Eye (tissue), 1 donor: ENCODE measurements at places on chromosomes 2 and 18.
A peak's percentile ranks its signal among the peaks of the same experiment; 100 is the strongest.

DNA sequence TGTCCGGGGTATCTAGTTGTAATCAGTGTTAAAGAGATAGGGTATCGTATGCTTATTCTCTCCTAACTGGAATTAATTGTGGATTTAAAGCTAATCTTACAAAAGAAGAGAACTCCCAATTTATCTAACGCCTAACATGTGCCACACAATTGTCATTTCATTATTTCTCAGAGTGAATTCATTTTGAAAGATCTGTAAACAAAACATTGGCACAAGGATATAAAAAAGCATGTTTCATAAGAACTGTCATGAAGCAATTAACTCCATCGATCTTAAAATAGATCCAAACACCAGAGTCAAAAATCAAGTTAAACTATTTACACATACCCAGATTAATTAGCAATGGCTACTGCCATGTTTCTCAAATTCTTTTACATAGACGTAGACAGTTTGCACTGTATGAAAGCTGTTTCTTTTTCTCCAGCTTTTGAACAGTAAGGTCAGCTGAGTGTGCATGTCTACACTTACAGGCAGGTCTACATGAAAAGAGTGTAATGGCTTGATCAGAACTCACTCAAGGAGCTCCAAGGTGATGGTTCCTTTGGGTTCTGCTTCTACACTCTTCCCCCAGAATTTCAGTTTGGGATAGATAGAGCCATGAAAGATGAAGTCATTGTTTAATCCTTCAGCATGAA, 38.8 kb downstream of the CABYR start:
- DNase-seq, result no peak

- DNase-seq, result no peak
Measured at GRCh38 chr18:68991286-68991685, 193.4 kb downstream of the CCDC102B start.

GRCh38 chr2:82224301-82224940, 1919.9 kb upstream of the LRRTM1 start:
- no peak for DNase-seq

- DNase-seq, result peak; percentile 7
Measured at GRCh38 chr18:79949697-79950487, 1.6 kb downstream of the SLC66A2 start.

GRCh38 chr2:241350878-241351639, 5.0 kb upstream of the FARP2 start:
- DNase-seq, result no peak

DNA sequence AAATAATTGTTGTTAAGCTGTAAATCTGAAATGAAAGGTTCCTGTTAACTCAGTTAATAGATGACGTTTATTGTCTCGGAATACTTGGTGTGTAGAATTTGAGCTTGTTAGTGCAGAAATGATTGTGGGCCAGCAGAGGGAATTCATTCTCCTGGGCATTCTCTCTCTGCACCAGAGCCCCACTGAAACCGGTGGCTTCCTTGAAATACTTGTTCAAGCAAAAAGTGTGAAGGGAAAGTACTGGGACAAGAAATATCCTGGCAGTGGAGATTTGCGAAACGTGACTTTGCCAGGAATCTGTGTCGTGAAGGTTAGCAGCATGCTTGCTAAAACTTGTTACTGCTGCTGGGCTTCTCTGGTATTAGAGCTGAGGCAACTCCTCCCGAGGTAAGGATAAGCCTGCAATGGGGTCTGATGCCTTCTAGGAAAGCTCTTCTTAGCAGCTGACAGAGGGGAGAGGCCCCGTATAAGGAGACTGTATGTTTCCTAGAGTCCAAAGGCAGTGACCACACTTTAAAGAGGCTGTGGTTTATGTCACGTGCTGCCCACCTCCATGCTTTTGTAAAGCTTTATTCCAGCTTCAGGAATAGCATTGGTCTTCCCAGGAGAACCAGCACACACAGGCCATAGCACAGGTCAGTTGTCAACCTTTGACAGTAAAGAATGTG, 2.0 kb downstream of the ITGA6 start:
- DNase-seq, result peak; percentile 68

DNA sequence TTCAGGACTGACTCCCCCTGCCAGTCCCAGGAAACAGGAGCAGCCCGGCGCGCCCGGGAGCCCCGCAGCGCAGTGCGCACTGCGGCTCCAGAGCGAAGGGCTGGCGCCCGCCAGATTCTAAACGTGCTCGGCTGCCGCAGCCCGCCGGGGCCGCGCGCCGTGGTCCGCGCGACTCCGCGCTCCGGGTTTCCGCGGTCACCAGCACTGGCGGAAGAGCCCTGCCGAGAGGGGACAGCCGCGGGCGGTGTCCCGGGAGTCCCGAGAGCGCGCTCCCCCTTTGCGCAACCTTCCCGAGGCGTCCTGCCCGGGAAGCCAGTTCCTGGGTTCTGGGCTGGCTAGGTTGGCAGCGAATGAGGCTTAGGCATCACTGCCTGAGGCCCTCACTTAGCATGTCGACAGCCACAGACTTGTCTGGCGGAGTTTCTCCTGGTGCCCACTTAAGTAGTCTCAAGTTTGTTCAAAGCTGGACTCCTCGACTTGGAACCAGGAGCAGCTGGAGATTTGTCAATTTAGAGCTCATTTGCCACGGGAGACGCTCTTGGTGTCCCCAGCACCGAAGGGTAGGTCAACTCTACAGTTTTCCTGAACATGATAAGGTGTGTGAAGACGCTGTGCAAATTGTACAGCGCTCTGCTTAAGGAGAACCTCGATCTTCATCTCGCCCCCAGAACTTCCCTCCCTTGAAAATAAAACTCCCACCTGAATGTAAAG, 1.5 kb upstream of the VSNL1 start:
- DNase-seq, result peak; percentile 91
